ENCODE measurements at places on chromosomes 13 and 19.

DNA sequence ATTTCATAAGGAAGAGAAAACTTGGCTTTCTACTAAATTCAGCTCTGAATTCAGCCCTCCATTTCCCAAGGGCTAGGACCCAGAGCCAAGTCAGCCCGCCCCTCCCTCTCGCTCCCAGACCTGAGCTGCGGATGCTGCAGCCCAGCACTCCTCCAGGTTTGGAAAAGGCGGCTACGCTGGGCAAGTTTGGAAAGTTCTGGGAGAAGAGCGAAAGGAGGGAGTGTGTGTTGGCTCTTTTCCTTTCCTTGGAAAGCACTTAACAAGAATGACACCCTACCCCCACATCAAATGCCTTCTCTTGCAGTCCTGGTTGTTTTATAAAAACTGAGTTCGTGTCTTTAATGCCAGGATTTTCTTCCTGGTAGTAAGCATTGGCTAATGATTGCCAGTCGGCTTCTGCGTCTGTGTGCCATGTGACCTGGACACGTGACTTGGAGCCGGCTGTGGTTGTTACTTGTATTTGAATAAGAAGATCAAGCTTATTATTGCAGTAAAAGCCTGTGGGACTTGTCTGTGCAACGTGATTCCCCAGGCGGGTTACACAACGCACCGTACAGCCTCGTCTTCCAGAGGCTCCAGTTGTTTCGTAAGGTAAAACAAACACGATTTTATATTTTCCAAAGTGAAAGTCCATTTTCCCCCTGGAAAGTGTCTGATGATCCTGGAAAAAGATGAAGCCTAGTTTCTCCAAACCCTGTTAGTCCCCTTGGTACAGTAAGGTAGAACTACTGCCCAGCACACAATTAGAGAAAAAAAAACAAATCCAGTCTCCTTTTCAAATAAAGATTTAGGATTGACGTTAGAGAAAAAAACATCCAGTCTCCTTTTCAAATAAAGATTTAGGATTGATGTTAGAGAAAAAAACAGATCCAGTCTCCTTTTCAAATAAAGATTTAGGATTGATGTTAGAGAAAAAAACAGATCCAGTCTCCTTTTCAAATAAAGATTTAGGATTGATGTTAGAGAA is 26.8 kb upstream of the UBE2L5 start:
- peak; percentile 54 for DNase-seq

GRCh38 chr19:49210108-49210900 is 52.7 kb downstream of the TRPM4 start:
- DNase-seq: peak; percentile 45

DNA sequence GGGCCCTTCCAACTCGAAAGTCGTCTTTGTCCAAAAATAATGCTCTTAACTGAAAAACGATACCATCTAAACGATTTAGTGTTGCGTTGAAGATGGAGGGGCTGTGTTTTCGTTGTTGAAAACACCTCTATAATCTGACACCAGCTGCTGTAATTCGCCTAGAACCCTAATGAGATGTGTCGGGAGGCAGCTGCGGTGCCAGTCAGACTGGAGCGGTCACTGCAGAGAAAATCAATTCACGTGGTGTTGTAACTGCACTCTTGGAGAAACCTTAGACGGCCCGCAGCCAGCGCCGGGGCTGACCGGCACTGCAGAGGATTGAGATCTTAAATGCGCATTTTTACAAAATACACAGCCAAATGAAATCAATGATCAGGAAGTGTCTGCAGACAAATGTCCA is 339.1 kb downstream of the ZNF536 start:
- no peak for DNase-seq

DNA sequence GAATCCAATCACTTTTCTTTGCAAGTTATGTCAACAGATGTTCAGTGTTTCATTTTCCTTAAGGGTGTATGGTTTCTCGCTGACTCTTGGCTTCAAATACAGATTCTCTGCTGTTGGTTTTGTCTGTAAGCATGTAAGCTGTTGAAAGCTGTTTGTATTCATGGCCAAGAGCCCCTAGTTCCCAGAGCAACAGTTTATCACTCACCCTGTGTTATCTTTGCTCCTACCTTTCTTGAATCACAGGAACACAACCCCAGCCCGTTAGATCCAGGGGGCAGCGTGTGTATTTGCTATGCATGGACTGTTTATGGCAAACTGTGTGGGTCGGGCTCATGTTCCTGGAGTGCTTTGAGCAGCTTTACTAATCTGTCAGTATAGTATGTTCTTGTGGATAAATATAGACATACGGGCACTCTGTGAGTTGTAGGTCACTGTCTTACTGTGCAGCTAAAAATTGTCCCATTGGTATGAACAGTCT is 28.9 kb downstream of the FRY start:
- no peak for DNase-seq

DNA sequence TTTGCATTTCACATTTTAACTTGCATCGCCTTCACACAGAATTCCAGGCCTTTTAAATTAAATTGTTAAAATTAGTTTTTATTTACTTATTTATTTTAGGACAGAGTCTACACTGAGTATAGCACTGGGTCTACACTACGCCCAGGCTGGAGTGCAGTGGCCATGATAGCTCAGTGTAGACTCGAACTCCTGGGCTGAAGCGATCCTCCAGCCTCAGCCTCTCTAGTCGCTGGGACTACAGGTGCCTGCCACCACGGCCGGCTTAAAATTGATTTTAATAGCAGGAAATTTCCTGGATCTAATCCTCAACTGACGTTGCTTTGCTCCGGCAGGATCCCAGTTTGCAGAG is 301 bp upstream of the ZNF610 start:
- DNase-seq: no peak

GRCh38 chr13:51977625-51978024 is 33.6 kb downstream of the ATP7B start:
- DNase-seq: no peak

GRCh38 chr19:45348367-45349125 is 8.0 kb downstream of the KLC3 start:
- no peak for DNase-seq

DNA sequence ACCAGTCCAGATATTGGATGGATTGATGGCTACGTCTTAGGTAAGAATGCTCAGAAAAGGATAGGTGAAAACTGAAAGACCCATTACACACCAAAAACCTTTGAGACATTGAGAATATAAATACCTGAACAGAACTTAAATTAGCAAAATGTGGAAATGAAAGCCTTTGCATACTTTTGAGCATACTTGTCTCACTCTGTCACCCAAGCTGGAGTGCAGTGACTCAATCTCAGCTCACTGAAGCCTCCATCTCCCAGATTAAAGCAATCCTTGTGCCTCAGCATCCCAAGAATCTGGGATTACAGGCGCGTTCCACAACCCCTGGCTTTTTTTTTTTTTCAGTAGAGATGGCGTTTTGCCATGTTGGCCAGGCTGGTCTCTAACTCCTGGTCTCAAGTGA is 695.3 kb downstream of the DACH1 start:
- no peak for DNase-seq

GRCh38 chr13:23608701-23609413 is 38.6 kb downstream of the TNFRSF19 start:
- DNase-seq: no peak

DNA sequence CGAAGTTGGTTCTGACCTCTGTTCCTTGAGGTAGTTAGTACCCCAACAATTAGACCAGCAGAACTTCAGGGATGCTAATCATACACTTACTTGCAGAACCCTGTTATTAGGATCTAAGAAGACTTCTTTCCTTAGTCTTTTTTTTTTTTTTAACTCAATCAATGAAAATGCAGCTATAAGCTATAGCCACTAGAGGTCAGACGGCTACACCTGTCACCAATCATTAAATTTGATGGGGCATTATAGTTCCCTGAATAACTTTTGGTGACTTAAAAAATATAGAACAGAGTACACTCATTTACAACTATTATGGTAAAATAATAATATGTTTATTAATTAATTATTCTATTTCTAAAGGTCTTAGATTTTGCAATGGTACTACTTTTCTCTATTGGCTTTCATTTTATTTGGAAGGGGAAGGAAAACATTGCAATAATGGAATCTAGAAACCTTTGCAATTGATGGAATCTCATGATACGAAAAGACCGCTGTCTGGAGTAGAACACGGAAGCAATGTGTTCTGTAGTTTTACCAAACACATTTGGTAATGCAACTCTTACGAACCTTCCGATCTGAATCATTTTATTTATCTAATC is 483.2 kb downstream of the DIAPH3 start:
- DNase-seq: no peak

- DNase-seq: no peak
These were observed 1.9 kb downstream of the NFKBID start for GRCh38 chr19:35898499-35898809.

GRCh38 chr19:16200038-16201010 is 2.6 kb downstream of the AP1M1 start:
- no peak for DNase-seq

DNA sequence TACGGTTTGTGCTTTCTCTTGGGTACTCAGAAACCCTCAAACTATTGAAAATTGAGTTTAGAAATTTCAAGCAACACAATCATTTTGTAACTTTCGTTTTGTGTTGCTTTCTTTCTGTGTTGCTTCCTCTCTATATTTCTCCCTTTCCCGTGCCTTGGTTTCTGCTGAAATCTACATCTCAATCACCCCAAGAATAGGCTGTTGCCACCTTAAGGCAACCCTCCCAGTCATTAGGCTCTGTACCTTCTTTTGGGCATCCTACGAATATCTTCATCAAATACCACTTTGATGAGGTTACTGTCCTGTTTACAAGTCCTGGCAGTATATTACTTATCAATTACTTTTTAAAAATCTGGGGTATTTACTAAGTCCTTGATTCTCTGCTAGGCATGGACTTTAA is 621.6 kb downstream of the GPC6 start:
- DNase-seq: no peak

DNA sequence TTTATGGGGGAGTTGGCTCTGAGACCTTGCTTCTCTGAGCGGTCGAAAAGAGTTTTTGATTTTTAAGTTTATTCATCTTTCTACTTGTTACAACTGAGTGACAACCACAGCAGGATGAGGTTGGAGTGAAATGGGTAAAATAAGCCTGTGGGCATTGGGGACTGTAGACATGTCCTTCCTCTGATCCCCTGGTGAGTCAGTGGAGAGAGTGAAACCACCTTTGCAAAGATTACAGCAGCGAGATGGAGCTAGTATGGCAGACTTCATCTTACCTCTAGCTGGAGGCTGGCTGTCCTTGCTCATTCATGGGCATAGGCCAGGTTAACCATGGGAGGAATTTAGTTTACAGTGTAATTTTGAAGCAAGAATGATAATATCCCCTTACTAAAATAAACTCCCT is 30.9 kb upstream of the PSG9 start:
- DNase-seq: no peak

DNA sequence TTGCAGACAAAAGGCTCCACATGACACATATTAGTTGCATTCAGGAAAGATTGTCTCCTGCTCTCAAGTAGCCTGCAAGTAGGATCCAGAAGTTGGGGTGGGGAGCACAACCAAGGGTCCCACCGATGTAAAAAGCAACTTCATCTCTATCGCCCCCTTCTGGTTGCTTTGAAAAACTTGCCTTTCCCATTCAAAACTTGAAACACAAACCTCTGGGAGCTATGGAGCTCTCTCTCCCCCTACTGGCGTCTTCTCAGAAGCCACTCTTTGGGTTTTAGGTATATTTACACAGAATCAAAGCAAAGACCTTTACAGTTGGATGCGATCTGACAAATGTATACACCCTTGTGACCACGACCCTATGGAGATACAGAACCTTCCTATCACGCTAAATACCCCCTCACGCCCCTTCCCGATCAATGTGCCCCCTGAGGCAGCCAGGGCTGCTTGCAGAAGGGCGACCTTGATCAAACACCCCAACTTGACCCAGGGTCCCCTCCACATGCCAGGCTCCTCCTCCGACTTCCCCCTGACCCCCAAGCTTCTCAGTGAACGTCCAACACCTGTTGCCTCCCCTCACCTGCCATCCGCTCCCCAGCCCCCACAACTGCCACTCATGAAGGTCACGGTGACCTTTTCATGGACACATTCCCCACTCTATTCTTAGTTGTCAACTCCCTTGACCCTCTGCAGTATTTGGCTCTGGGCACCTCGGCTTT is 10.1 kb downstream of the NOSIP start:
- no peak for DNase-seq

- no peak for DNase-seq
These were observed 30.1 kb upstream of the OBI1 start for GRCh38 chr13:78689011-78689410.

DNA sequence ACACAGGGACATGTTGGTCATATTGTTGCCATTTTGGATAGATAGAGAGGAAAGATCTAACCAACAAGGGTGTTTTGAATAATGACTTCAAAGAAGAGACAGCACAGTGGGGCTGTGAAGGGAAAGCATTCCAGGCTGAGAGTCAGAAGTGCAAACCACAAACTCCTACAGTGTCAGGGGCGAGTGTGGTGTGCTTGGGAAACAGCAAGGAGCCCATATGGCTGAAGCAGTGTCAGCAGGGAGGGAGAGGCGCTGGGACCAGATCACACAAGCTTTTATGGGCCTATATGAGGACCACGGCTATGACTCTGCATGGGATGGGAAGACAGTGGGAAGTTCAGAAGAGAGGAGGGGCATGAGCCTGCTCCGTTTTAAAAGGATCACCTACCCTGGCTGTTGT is 166.4 kb downstream of the MYO16 start:
- DNase-seq: no peak

- DNase-seq: no peak
These were observed 24.0 kb upstream of the ALOX5AP start for GRCh38 chr13:30711375-30711774.

DNA sequence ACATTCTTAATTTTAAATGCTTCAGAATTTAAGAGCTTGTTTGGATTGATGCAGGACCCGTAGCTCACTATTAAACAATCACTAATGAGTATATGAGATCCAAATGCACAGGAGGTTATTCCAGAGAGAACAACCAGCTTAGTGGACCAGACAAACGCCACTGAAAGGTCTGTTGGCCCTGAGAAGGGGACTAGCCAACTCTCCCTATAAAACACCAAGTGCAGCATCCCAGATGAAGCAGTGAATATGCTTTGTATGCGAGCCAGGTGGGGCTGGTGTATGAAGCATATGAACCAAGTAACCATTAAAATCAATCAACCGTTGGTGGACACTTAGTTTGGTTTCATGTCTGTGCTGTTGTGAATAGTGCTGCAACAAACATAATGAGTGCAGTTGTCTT is 9.8 kb upstream of the LILRB1 start:
- DNase-seq: no peak

DNA sequence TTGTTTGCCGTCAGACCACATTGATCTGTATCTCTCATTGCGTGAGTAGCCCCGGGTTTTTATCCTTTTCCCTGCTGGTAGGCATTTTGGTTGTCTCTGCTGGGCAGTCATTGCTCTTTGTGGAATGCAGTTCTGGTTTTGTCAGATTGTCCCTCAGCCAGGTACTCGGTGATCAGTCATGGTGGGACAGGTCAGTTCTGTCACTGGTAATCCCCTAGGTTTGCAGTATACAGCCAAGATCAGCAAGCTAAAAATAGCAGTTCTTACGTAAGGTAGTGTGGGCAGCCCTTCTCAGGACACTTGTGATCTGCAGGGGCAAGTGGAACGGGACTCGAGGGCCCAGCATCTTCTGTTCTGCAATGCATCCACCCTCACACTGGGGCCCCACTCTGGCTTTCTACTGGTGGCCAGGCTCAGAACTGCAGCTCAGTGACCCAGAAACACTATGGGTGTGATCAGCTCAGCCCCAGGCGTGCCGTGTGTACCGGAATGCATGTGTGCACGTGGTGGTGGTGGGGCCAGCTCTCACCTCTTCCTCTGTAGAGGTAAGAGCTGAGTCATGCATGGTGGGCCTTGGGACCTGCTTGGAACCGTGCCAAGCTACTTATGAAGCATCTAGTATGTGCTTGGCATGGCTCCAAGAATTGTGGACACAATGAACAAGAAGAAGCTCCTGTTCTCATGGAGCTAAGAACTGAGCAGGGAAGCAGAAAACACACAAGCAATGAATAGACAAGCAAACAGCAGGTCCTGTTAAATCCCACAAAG is 6.3 kb downstream of the PLEKHF1 start:
- peak; percentile 92 for DNase-seq

Measured in stimulated activated CD4-positive, alpha-beta T cell treated with anti-CD3 and anti-CD28 coated beads, Interleukin-15, amount 100 ng/mL, for 48 hours (primary cell).